Esophagus squamous epithelium (tissue), 5 donors: ENCODE measurements at places on chromosomes 6 and 20.

DNA sequence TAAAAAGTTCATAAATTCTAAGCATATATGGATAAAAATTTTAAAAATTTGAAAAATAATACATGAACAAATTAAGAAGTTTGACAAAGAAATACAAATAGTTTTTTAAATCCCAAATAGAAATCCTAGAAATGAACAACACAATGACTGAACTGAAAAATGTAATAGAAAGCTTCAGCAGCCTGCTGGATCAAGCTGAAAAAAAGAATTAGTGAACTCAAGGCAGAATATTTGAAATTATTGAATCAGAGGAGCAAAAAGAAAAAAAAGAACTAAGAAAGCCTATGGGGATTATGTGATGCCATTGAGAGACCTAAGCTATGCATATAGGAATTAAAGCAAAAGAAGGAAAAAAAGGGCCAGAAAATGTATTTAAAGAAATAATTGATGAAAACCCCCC lies 39.9 kb upstream of the TFB1M start:
- no peak for DNase-seq
- H3K27me3 ChIP-seq: no peaks in the 10 kb centered on the region
- H3K27ac ChIP-seq: no peak overlapping the region
- H3K4me1 ChIP-seq: no peaks in the 10 kb centered on the region

- no peak for DNase-seq
- no peak overlapping the region for H3K4me3 ChIP-seq
- H3K27ac ChIP-seq: no peak overlapping the region
- no peaks in the 10 kb centered on the region for H3K27me3 ChIP-seq
- H3K4me1 ChIP-seq: no peaks in the 10 kb centered on the region
- H3K36me3 ChIP-seq: no peaks in the 10 kb centered on the region
Observed at GRCh38 chr20:21981179-21981578, 275.7 kb downstream of the PAX1 start.

- no peaks in the 10 kb centered on the region for H3K27me3 ChIP-seq
- no peaks in the 10 kb centered on the region for H3K4me1 ChIP-seq
- no peak for DNase-seq
Observed at GRCh38 chr6:94005835-94006234, 586.5 kb upstream of the EPHA7 start.

- no peaks in the 10 kb centered on the region for H3K27me3 ChIP-seq
- no peaks in the 10 kb centered on the region for H3K36me3 ChIP-seq
- H3K4me1 ChIP-seq: peaks cover 24% of the 10 kb centered on the region
- H3K4me3 ChIP-seq: peak overlapping the region; percentile 46
- no peak for DNase-seq
Observed at GRCh38 chr20:63101781-63102720, 95.3 kb upstream of the BHLHE23 start.
